ENCODE measurements at places on chromosomes 4 and X.

DNA sequence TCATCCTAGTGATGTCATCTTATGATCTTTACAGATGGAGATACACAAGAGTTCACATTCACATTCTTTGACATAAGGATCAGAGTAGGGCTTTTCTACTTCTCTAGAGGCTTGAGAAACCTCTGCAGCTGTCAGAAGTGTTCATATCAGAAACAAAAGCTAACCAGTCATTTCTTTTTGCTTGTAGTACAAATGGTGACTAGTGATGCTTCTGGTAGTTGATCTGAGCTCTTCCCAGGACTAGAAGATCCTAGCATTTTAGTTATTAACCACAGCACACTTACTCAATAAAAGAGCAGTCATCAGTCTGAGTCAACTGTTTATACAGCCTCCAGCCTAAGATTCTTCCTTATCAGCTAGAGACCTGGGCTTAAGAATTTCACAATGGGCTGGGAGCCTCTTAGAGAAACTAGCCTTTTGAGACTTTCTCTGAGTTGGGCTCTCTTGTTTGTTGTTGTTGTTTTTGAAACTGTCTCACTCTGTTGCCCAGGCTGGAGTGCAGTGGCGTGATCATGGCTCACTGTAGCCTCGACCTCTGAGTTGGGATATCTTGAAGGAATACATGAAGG, 84.1 kb downstream of the TMEM164 start:
- DNase-seq, result no peak

GRCh38 chr4:24736066-24736465, 59.3 kb upstream of the SOD3 start:
- no peak for DNase-seq

- DNase-seq, result no peak
These were observed 429 bp downstream of the NOCT start for GRCh38 chr4:139015948-139016471.

DNA sequence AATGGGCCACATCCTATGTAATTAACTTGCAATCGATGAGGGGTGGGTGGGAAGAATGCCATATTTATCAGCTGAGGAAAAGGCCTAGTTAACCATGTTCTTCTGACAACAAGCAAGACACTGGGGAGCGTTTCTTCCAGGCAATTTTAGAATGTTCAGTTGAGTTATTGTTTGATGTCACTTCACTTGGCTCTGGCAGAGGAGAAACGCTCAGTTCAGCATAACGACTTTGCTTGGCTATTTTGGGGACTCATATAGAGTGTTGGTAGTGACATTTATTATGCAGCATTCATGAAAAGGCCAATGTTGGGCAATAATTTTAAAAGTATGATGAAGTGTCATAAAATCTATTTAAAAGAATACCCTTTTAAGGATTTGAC, 648 bp downstream of the SYNPO2 start:
- no peak for DNase-seq

DNA sequence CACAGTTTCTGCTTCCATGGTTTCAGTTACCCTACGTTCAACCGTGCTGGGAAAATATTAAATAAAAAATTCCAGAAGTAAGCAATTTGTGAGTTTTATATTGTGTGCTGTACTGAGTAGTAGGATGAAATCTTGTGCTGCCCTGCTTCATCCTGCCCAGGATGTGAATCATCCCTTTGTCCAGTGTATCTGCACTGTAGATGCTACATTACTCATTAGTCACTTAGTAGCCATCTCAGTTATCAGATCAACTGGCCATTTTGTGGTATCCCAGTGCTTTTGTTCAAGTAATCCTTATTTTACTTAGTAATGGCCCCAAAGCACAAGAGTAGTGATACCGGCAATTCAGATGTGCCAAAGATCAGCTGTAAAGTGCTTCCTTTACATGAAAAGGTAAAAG, 97.9 kb downstream of the COX18 start:
- DNase-seq, result no peak

DNA sequence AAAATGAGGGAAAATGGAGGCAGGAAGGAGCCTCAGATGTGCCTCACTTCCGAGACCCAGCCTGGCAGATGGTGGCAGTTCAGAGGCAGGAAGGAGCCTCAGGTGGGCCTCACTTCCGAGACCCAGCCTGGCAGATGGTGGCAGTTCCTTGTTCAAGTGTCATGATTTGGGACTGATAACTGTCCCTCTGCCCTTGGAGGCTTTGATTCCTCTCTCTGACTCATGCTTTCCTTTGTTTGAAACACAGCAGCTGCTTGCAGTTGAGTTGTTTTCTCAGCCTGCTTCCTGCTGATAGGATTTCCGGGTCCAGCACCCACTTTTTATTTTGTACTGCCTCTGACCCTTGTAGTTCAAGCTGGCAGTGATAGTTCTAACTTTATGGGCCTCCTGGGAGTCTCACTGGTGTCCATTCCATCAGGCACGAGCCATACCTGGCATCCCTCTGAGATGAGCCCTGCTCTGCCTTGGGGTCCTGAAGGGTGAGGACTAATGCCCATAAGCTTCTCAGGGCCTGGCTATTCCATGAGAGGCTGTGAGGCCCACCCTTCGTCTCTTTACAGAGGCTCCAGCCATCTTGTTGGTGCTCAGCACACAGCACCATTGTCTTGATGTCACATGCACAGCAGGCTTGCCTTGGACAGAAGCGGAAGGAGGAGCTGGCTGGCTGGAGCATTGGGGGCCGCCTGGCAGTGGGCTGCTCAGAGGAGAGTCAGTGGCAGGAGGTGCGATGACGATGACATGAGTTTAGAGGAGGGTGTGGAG, 13.0 kb downstream of the RGS12 start:
- DNase-seq, result no peak

DNA sequence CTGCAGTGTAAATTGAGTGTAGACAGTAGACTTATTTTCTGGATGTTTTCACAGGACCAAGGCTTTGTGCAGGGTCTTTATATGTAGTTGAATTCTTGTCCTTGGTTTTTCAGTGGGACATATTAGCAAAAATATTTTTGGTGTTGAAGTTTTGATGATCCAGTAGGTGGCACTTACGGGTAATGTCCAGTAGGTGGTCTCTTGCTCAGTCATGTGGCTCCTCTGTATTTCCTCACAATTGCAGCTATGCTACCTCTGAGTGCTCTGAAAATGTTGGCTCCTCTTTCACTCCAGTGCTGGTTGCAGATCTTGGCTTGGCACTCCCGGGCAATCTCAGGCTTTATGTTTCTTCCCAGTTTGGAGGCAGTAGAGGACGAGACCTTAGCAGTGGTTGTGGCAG, 419.8 kb upstream of the AMOT start:
- DNase-seq, result peak; percentile 18

- no peak for DNase-seq
These were observed 1.2 kb upstream of the TMEM144 start for GRCh38 chr4:158208963-158209640.

DNA sequence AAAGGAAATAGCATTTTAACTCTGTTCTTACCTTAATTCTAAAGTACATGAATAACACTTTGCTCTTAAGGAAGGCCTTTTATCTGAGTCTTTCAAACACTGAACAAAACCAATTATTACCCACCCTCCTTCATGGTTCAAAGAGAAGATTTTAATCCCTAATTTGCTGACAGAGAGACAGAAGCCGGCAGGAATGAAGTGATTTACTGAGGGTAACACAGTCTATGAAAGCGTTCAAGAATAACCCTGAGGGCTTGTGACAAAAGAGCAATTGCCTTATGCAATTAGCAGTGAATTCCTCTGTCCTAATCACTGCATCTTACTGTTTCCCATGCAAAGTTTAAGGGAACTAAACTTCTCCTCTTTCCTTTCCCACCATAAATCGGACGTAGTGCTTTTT, 144.1 kb downstream of the PACRGL start:
- no peak for DNase-seq

DNA sequence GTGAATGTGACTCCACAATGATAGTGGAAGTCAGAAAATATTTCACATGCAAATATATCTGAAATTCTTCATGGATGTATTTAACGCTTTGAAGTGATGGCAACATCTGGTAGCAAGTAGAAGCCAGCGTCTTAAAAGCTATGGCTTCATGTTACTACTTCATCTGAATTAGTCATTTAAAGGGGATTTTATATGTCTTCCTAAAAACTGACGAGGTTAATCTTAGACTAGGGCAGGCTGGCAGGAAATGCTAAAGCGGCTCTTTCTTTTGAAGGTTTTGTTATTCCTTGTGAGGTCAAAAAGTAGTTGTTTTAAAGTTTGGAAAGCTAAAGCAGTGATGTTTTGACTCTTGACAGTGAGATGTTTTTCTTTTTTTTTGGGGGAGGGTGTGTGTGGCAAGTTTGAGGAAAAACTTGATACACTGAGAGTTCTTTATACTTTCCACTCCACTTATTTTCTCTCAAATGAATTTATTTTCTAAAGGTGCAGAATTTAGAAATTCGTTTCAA, 22.6 kb downstream of the PLS3 start:
- no peak for DNase-seq
